Body of pancreas (tissue), 4 donors: ENCODE measurements at places on chromosomes 5 and 9.

GRCh38 chr9:115229496-115229895 lies 111.5 kb upstream of the TNC start:
- DNase-seq: no peak

DNA sequence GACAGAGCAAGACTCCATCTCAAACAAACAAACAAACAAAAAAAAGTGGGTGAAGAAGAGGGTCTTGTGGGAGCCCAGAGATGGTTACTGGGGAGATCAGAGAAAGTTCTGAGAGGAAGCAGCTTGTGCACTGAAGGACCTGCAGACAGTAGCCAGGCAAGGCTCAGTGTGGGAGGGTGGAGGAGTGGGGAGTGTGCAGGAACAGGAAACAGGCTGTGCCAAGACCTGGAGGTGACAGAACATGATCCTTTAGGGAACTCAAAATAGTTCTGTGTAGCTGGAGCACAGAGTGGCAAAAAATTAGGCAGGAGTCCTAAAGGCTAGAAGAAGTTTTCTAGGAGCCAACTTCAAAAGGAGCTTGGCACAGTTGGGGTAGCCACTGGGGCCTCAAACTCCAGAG lies 19.2 kb upstream of the NANS start:
- no peak for DNase-seq

GRCh38 chr5:140108093-140109017 lies 5.6 kb upstream of the PURA start:
- peak; percentile 94 for DNase-seq

DNA sequence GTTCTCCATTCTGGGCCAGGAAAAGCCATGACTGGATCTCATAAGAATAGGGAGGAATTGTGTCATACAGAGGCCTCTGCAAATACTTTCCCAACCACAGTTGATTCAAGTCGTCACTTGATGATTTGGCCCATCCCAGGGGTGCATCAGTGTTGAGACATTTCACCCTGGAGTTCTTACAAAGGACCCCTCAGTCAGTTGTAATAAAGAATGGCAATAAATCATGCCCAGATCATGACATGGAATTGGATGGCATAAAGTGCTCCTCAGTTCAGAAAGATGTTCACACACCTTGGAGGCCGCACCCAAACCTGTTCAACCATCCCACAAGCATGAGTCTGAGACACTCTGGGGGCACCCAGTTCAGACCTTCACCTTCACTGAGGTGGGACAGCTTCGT lies 168.1 kb downstream of the NR3C1 start:
- DNase-seq: no peak

GRCh38 chr5:39948867-39949468 lies 524.2 kb upstream of the DAB2 start:
- DNase-seq: peak; percentile 90

DNA sequence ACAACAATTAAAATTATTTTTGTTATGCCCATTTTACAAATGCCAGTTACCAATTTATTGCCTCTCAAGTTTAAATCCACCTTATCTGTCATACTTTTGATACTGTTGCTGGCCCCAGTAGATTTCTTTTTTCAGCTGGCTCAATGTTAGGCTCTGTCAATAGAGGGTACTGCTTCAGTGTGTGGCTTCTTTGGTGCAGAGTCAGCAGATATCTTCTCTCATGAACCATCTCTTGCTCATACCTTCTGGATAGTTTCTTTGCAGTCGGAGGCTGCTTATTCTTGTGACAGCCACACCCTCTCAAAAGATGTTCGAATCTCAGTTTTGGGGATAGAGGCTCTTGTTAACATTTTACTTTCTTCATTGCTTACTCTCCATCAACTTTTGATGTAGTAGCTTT lies 849.9 kb upstream of the SEMA6A start:
- no peak for DNase-seq

- no peak for DNase-seq
Observed at GRCh38 chr5:122141751-122142150, 12.4 kb downstream of the ZNF474 start.
